ENCODE measurements at places on chromosomes 2 and 18. TPM values are rescaled to one million over a fixed set of nuclear protein-coding genes. Genes with fewer than 3 reads are reported as not detected.

The COL4A4 gene
- polyA plus RNA-seq = 0.63 TPM

The RUFY4 gene
- not detected for polyA plus RNA-seq

The OST4 gene
- 361 TPM for polyA plus RNA-seq

The RNF144A gene
- 27.5 TPM for polyA plus RNA-seq

- DNase-seq = no peak
Measured at GRCh38 chr2:190528521-190529001, 6.0 kb downstream of the NEMP2 start.

- DNase-seq = no peak
Measured at GRCh38 chr18:33184958-33185357, 255.6 kb downstream of the CCDC178 start.

DNA sequence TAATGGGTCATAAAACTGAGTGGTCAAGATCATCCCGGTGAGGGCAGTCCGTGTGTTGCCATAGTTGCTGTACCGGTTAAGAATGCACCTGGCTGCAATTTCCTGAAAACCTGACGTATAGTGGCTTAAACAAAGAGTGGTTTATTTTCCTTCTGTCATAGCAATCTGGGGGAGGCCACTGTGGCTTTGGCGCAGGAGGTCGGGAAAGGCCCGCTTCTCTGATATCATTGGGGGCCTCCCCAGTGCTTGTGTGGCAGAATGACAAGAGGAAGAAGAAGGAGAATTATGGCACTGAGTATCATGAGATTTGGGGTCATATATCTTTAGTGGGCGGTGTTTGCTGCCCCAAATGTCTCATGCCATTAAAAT is 4.4 kb downstream of the C2orf92 start:
- no peak for DNase-seq

GRCh38 chr2:118638453-118638852 is 209.0 kb downstream of the EN1 start:
- no peak for DNase-seq

DNA sequence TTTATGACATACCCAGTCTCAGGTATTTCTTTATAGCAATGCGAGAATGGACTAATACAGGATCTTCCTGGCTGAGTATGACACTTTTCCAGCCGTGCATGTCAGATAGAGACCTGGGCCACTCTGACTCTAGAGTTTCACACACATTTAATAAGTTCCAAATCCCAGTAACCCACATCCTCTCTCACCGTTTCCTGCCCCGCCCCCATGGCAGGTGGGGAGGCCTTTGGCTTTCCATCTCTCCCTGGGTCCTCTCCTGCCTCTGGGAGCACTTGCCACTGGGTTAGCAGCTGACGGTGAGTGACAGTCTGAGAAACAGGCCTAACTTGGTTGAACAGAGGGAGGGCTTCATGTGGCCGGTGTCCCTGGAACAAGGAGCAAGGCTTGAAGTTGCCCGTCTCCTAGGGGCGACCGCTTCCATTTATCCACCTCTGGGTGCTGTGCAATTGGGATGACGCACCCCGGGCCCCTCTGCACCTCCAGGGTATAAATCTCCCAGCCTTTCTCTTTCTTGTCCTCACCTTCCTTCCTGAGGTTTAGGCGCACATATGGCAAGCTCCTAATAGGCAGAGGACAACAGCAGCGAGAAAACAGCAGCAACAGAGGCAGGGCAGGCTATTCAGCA is 152.7 kb upstream of the HDAC4 start:
- no peak for DNase-seq

DNA sequence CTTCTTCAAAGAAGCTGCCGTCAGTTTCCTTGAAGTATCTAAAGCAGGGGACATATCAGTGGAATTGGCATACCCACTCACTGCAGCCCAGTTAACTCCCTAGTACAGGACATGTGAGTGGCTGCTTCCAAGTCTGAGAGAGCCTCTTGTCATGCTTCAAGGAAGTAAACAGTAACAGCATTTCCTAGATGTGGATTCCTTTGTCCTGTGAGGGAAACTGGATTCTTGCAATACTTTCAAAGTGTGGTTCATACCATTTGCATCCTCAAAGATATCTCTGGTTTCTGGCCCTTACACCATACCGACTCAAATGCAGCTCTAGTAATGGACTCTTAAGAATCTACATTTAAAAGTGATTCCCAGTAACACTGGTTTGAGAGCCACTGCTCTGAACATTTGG is 87.2 kb downstream of the ESCO1 start:
- DNase-seq = no peak

DNA sequence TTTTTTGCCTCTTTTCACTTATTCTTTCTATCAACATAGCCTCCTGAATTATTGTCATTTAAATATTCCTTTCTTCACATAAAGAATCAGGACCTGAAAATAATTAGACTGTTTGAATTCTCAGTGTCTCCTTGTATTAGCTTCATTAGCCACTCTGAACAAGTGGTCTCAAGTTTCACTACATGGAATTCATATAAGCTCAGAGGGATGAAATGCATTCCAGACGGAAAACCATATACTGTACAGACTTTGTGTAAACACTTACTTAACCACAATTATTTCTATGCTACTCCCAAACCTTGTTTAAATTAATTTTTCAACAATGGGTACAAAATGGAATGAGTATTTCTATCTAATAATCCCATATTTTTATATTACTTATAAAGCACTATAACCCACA is 53.4 kb downstream of the CHN1 start:
- no peak for DNase-seq

DNA sequence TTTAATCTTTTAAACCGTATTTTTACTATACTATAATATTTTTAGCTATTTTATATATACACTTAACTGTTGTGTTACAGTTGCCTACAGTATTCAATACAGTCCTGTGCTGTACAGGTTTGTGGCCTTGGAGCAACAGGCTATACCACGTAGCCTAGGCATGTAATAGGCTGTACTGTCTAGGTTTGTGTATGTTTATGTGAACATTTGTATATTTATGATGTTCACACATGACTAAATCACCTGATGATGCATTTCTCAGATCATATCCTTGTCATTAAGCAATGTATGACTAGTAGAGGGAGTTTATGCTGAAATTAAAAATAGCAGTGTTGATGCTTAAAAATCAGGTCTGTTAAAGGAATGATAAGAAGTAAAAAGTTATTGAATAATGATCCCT is 92.3 kb upstream of the RANBP2 start:
- no peak for DNase-seq

- DNase-seq = peak; percentile 83
Measured at GRCh38 chr18:61531182-61531581, 198.0 kb downstream of the CDH20 start.

DNA sequence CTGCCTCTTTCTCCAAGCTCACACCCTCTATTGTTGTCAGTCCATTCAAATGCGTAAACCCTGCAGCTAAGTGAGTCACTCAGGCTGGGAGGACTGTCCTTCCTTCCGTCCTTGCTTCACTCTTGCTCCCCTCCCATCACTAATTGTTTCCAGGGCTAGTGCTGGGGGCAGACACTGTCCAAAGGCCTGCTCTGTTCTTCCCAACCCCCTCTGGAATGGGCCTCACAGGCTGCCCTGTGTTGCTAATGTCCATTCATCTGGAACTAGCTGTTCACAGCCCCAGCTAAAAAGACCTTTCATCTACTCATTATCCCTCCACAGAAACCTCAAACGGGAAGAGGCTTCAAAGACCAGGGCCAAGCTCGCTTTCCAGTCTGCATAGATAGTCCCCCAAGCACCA is 31.9 kb upstream of the NRP2 start:
- DNase-seq = peak; percentile 56

DNA sequence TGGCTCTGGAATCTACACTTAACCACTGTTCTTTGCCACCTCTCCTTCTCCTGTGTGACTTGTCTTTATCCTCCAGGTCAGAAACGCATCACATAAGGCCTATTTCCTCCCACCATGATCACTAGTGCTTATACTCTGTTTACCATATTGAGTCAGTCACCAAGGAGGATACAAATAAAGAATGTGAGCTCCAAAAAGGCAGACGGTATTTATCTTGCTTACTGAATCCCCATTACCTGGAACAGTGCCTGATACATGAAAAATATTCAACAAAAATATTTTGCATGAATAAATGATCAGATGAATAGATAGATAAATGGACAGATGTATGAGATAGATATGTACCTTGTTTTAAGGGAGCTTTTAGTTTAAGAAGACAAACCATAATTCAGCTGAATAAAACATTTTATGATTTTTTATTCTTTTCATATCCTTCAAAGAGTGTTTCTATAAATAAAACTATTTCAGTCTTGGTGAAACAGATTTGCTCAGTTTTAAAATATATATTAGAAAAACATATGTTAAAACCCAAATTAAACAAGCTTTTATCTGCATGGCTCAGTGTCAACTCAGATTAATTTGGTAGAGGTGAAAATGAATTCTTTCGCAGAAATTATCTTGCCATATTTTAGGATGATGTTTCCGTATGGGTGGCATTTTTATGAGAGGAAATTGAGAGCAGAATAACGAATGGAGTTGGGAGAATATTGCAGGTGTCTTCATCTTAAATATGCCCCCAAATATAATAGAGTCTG is 799.9 kb downstream of the DCC start:
- no peak for DNase-seq

GRCh38 chr2:62971936-62972335 is 78.7 kb upstream of the OTX1 start:
- DNase-seq = no peak

DNA sequence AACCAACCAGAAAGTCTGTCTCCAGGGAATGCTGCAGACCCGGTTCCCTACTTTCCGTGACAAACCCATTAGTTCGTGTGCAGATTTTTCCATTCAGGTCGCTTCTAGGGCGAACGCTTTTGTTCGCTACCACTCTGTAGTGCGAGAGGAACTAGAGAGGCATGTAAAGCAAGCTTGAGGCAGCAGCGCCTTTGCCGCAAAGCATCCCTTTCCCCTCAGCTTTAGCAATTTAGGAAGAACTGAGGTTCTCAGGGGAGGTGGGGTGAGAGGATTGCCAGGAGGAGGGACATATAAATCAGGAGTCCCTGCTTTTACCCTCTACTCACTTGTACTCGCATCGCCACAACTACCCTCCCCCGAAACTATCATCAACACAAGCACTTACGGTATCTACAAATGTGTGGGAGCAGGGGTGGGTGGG is 748 bp upstream of the ZNF804A start:
- DNase-seq = peak; percentile 86

DNA sequence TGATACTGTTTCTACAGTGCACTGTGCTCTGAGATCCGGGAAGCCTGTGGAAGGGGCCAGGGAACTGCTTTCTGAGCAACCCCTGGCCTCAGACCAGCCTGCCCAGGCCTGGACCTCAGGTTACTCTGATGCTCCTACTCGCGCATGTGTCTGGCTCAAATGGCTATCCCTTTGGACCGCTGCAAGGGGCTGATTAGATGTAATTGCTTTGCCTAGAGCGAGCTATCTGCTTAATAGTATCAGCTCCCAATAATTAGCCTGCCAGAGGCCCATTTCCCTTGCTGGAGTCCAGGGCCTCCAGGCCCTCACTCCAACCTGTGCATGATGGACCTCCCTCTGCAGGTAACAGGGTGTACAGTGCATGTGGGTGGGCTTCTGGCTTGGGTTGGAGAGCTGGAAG is 7.2 kb upstream of the KCNK3 start:
- DNase-seq = no peak

DNA sequence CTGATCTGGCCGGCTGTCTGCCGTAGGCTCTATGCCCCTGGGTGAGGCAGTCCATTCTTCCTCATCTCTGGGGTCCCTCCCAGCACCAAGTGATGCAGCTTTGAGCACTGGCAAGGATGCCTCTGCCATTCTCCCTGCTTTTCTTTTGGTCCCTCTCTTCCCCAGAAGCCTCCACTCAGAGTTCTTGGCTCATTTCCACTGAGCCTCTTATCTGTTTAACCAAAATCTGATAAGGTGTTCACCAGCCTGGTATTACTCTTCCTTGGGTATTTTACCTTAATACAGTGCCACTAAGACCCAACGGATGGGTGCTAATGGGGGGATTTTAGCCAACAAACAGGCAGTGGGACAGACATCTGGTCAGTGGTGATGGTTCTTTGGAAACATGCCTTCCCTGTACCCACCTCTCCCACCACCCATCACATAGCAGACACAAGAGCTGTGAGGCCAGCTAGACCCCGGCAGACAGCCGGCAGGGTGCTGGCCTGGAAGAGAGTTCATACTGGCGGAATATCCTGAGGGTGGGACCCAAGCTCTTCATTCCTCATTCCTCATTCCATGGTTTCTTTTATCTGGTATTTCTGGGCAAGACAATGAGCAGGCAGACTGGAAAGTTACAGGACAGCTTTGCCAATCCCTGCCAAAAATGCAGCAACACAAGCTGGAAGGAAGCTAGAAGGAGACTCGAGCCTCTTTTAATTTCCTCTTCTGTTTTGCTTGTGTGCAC is 34.6 kb downstream of the ZBTB7C start:
- DNase-seq = no peak

DNA sequence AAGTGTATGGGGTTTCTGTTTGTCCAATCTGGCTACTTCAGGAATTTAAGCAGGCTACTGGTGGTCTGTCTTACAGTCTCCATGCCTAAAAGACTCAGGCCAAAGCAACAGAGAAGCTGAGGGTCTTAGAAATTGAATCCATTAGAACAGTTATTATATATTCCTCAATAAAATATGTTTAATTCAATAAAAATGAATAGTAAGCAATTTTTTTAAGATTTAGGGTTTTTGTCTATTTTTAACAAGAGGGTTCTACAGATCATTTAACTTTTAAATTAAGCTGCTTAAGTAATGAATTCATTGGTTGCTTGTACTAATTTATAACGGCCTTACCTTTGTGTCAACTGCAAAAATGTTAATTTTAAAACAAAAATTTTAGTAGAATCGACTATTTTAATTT is 832.6 kb upstream of the SLC39A10 start:
- no peak for DNase-seq

- no peak for DNase-seq
Measured at GRCh38 chr18:58539659-58540380, 89.1 kb downstream of the ALPK2 start.

DNA sequence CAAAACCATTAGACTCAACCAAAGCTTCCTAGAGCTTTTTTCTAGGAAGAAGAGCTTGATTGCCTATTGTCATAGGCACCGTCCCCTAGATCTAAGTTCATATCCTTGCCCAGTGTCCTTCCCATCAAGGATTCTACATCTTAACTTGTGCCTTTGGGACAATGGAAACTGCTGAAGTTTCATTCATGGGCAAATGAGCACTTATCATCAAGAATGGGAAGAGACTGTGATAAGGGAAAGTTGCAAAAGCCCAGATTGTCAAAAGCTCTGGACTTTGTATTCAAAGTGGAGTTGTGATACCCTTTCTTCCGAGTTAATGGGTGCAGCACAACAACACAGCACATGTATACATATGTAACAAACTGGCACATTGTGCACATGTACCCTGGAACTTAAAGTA is 503.0 kb upstream of the KLHL29 start:
- no peak for DNase-seq

DNA sequence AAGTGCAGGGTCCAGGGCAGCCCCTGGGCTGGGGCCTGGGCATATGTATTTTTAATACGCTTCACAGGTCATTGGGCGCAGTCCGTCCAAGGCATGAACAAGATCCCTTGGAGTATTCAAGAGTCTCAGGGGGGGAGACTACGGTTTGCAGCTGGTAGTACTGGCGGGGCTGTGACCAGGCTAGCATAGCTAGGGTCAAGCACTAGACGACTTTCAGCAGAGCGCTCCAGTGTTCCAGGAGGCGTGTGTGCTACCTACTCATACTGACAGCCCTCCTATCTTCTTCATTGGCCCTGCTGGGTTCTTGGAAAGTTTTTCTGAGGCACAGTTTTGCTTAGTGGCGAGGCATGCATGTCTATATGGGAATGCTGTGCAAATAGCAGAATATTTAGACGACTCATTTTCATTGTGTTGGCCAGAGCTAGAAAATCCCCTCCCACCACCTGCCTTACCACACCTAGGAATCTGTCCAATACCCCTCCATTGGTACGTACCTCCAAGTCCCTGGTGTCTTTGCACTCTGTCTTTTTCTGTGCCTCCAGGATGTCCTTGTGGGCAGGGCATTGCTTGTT is 68.2 kb downstream of the GLI2 start:
- no peak for DNase-seq

- DNase-seq = peak; percentile 73
Measured at GRCh38 chr2:26503231-26503880, 25.4 kb upstream of the OTOF start.

Data from brain (organoid and tissue), 16 donors.